ENCODE measurements at places on chromosomes 5 and 9.

GRCh38 chr5:126543660-126544059 lies 51.4 kb downstream of the ALDH7A1 start:
- DNase-seq, result no peak

DNA sequence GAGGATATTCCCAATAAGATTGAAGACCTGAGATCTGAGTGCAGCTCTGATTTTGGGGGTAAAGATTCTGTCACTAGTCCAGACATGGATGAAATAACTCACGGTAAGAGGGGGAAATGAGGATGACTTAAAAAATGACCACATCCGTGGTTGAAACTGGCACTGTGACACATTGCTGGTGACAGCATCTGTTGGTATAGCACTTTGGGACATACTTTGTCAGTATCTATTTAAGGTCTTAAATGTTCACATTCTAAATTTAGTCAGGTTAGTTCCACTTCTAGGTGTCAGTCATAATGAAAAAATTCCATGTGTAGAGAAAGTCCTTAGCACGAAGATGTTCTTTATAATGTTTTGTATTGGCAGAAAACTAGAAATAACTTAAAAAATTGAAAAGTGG lies 70.9 kb downstream of the GAPVD1 start:
- DNase-seq, result no peak

DNA sequence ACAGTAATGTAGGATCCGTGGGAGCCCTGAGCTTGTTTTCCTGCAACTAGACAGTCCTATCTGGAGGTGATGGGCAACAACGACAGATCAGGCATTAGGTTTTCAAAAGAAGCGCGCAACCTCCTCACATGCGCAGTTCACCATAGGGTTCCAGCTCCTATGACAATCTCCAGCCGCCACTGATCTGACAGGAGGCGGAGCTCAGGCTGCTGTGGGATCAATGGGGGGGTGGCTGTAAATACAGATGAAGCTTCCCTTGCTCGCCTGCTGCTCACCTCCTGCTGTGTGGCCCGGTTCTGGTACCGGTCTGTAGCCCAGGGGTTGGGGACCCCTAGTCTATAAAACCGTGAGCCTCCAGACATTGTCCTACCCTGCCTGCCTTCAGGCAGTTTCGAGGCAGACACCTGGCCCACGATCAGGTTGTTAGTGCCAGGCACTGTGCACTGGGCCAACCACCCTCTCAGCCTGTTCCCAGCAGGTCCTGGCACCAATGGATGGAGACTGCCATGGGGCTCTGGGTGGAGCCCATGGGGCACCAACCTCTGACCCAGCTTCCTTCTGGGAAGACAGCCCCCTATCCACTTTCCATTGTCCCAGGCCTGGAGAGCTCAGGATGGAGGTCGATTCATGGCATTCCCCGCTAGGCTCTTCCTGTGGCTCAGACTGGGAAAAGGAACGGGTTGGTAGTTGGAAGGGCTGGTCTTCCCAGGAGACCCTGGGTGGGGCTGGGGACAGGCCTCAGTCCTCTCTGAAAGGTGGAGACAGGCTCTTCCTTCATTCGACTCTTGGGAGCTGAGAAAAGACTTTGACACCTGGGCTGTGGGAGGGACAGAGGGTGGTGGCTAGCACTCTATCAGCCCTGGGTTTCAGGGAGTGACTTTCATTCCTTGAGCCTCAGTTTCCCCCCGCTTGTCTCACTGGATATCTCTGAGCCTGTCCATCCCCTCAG lies 1.7 kb downstream of the ENDOG start:
- no peak for DNase-seq

- DNase-seq, result no peak
These were observed 36.0 kb downstream of the FAM78A start for GRCh38 chr9:131240047-131240921.

- no peak for DNase-seq
These were observed 71.7 kb upstream of the SH3PXD2B start for GRCh38 chr5:172525996-172526360.

GRCh38 chr9:116174347-116174746 lies 20.8 kb downstream of the PAPPA start:
- no peak for DNase-seq

- DNase-seq, result no peak
These were observed 825.0 kb downstream of the TLR4 start for GRCh38 chr9:118529210-118529609.

DNA sequence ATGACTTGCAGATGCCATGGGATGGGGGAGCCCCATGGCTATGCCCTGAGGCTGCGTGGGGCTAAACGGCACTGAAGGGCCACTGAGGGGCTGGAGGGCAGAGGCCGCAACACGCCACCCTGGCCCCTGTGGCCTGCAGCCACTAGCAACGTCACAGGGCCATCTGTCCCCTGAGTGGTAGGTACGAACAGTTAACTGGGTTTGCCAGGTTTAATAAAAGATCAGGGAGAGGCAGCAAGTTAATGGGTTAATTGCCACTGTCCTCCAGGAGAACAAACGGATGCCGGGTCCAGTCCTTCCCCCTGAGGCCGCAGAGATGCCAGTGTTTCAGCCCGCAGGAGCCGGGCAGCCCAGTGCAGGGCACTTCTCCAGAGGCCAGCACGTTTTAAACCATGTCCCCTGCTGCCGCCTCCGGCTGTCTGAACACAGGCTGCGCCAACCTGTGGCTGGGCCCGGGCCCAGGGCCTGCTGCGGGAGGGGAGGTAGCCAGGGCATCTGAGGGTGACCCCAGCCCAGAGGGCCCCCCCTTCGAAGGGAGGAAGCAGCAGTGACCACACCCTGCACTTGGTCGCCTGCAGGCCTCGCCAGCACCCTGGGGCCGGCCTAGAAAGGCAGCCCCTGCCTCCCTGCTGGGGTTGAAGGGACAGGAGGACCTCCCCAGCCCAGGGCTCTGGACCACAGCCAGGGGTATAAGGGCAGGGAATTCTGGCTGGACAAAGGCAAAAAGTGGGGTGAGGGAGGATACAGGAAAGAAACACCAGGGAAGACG lies 227.3 kb downstream of the FANCC start:
- DNase-seq, result no peak

GRCh38 chr5:147483188-147483790 lies 26.6 kb downstream of the DPYSL3 start:
- DNase-seq, result no peak
